IPS-NIHi11 (cell line): ENCODE measurements at places on chromosomes 7 and 10.

DNA sequence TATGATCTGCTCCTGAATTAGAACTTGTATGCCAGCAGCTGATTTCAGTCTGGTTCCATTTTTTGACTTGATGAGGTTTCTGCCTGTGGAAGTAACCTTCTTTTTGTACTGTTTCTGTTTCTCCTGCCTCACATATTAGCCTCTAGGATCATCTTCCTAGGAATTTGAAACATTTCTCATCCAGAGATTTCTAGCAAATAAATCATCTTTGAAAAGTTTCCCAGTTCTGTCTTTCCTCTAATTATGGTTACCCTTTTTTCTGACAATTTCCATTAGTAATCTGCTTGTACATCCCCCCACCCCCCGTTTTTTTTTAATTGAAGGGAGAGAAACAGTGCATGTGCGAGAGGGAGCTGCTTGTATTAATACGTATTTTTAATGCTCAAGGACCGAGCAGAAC is 92.2 kb downstream of the NRF1 start:
- no peak for DNase-seq

GRCh38 chr10:11879387-11880094 is 56.4 kb downstream of the PROSER2 start:
- no peak for DNase-seq

GRCh38 chr7:2859952-2860351 is 15.8 kb upstream of the GNA12 start:
- no peak for DNase-seq

DNA sequence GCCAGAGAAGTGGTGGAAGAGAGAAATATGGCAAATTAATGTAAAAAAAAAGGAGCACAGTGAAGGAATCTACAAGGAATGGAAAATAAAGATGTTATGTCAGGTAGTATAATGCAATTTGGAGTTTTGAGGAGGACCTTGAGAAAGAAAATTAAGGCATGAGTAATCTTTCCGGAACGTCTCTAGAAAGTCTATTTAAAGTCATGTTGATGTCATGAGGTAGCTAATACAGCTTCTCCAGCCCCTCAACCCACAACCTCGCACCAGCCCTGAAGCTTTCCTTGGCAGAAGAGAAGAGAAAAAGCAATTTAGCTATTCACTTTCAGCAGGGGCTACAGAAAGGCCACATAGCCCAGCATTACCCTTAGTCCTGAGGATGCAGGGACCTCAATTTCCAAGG is 22.5 kb downstream of the TRDMT1 start:
- no peak for DNase-seq

GRCh38 chr10:3100093-3100792 is 32.9 kb downstream of the PFKP start:
- DNase-seq, result no peak

DNA sequence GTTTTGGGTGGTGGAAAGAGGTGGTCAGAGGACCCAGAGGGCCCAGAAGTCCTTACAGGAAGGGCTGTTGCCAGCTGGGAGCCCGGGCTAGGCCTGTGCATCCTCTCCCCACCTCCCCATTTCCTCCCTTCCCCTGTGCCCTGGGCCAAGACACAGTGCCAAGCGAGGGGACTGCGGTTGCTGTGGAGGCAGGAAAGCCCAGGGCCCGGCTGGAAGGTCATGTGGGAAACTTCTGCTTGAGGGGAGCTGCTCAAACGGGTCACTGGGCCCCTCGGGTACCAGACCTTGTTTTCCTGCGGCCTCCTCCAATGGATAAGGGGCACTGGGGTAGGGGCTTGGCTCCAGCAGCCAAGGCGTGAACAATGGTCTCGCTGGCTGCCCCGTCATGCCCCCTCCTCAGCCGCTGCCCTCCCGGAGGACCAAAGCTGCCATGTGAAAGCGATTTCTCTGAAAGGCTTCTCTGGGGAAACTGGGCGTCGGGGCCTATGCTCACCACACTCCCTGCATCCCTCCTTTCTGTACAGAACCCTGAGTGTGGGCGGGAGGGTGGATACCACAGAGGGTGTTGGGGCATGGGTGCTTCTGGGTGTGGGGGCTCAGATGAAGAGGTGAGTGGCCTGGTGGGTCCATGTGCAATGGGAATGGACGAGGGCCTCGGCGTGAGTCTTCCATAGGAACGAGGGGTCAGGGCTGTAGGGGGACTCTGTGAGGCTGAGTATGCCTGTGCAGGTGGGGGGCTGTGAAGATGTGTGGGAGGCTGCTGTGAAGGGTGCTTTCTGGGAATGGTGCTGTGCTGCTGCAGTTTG is 135.3 kb downstream of the PTPN20 start:
- no peak for DNase-seq

GRCh38 chr10:114703377-114704107 is 45.5 kb upstream of the ABLIM1 start:
- DNase-seq, result peak; percentile 61

GRCh38 chr10:119209035-119209735 is 1.8 kb downstream of the GRK5 start:
- DNase-seq, result peak; percentile 71

DNA sequence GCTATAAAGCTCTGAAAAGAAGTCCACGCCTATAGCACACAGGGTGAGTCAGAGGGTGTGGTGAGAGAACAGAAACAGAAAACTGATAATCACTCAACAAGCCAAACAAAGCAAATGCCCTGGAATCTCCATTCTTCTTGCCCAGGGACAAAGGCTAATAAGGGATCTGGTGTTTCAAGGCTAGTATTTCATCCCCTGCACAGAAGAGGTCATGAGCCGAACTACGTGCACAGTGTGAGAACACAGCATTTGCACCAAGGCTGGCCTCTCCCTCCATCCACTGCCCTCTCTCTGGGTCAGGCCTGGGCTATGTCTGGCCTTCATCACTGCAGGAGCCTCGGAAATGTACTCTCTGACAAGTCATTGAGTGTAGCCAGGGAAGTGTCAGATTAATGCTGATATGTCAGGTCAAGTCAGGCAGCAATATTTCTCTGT is 42.7 kb downstream of the PRR15 start:
- DNase-seq, result no peak

- no peak for DNase-seq
These were observed 7.1 kb downstream of the CLCN1 start for GRCh38 chr7:143322760-143323633.

- no peak for DNase-seq
These were observed 268.8 kb downstream of the ELFN1 start for GRCh38 chr7:1938788-1939433.
